ENCODE measurements at places on chromosomes 1 and 21.

GRCh38 chr21:19256934-19257660 lies 853.5 kb upstream of the TMPRSS15 start:
- no peak for DNase-seq

- DNase-seq = no peak
These were observed 11.0 kb downstream of the WLS start for GRCh38 chr1:68221001-68221979.

DNA sequence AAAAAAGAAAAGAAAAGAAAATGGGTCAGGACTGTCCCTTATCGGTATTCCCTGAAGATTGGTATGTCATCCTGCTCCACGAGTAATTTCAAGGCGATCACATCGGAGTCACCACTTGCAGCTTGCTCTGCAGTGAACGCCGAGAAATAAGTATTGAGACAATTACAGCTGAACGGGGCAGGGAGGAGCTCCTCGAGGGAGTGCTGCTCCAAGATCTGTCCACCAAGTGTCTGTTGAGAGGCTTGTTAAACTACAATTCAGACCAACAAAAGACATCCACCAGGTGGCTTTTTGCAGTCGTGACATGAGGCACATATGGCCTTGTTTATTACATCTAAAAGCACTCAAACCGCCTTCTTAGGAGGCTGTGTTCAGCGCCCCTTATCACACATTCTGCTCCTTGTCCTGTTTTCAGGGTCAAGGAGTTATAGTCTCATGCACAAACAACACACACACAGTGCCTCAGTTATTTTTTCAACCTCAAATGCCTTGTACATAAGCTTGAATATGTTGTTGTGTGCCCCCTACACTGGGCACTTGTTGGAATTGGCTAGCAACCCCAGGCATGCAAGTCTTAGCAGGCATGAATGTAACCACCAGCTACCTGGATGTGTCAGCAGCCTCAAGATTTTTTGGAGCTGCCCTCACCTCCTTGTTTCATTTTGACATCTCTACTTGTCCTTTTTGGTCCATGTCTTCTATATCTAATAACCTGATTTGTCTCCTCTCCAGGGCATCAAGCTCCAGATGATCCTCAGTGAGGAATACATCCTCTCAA lies 13.0 kb upstream of the CD48 start:
- DNase-seq = no peak

GRCh38 chr1:218390618-218391017 lies 45.5 kb downstream of the TGFB2 start:
- DNase-seq = no peak

DNA sequence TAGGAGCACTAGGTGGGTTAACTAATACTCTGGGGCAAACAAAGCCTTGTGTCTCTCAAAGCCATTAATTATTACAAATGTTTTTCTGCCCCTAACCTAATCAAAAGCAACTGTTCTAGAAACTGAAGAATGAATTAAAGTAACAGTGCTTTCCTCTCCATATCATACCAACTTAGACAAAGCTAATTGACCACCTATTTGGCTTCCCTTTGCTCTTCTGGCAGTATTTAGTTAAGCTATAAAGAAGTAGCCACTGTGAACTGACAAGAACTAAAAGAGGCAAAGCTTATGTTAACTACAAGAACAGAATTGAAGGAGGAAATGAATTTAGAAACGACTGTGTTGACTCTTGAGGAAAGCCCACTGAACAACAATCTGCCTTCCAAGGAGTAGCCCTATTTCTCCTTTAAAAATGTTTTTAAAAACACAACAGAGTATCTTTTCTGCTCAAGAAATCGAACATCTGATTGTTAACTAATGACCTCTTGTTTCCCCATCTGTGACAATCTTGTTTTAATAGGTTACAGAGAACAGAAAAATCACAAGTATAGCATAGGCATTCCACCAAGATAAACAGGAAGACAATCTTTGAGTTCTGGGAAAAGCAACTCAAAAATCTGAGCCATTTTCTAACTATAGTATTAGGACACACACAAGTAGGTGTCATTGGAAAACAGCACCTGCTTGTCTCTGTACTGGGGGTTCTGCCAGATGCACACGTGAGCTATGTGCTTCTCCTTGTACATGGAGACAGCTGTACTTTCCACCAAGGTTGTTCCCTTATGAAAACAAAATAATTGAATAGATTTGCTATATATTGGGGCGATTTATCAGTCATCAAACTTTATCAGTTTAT lies 3.1 kb upstream of the EGLN1 start:
- no peak for DNase-seq

DNA sequence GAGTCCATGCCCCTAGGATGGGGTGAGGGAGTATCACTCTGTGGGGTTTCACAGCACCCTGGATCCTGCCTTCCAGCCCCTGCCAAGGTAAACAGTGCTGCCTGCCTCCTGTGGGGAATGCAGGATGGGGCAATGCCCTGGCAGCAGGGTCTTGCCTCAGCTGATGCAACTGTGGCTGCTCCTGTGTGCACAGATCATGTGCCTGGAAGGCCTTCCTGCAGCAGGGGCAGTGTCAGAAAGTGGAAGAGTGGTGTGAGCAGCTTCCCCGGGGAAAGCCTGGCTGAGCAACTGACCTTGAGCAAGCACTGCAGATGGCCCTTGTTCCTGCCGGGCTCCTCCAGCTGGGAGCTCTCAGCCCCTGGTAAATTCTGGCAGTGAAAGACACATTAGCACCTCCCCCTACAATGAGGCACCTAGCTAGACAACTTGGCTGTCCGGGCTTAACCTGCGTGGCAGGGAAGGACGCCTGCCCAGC lies 9.9 kb downstream of the TOR3A start:
- DNase-seq = peak; percentile 60

GRCh38 chr1:24673341-24673740 lies 30.2 kb downstream of the SRRM1 start:
- no peak for DNase-seq

- no peak for DNase-seq
These were observed 6.3 kb upstream of the OLFML3 start for GRCh38 chr1:113972954-113973353.

- DNase-seq = no peak
These were observed 904 bp downstream of the GJB3 start for GRCh38 chr1:34781844-34782391.

DNA sequence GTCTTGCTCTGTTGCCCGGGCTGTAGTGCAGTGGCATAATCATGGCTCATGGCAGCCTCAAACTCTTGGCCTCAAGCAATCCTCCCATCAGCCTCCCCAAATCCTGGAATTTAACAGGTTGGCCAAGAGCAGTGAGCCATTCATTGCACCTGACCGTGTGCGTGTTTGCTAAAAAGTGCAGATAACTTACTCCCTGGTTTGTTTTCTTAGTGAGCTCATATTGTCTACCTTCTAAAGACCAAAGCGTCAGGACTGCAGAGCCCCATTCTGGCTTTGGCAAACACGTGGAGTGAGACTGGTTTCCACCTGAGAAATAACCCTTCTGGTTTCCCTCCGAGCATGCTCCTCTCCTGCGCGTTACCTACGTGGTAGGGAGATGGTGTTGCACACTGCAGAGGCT lies 32.2 kb upstream of the CA6 start:
- DNase-seq = no peak

DNA sequence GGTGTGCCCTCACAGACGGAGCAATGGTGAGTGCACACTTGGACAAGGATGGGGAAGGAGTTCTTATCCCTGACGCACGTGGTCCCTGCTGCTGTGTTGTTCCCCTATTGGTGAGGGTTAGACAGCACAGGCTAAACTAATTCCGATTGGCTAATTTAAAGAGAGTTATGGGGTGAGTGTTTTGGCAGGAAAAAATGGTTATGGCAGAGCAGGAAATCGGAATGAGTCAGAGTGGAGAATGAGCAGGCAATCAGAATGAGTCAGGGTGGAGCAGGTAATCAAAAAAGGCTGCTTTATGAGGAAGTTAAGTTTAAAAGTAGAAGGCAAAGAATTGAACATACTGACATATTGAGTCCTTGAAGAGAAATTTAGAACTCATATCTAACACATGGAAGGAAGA lies 100.5 kb downstream of the NGF start:
- DNase-seq = no peak
